ENCODE measurements at places on chromosomes 12 and 14.

- DNase-seq = peak; percentile 34
These were observed 109.4 kb upstream of the HIF1A start for GRCh38 chr14:61585598-61586543.

GRCh38 chr12:106831699-106832098 lies 57.2 kb downstream of the RIC8B start:
- DNase-seq = no peak

DNA sequence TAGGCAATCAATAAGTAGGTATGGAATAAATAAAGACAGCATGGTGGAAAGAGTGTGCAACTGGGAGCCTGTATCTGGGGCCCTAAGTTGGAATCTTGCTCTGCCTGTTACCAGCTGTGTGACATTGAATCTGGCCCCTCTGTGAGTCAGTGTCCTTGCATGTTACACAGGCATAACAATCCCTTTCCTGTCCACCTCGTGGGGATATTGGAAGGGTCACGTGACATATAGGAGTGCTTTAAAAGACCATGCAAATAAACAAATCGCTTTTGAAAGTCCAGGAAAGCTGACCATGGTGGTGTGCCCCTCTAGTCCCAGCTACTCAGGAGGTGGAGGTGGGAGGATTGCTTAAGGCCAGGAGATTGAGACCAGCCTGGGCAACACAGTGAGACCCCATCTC lies 51.1 kb upstream of the VRK1 start:
- no peak for DNase-seq

DNA sequence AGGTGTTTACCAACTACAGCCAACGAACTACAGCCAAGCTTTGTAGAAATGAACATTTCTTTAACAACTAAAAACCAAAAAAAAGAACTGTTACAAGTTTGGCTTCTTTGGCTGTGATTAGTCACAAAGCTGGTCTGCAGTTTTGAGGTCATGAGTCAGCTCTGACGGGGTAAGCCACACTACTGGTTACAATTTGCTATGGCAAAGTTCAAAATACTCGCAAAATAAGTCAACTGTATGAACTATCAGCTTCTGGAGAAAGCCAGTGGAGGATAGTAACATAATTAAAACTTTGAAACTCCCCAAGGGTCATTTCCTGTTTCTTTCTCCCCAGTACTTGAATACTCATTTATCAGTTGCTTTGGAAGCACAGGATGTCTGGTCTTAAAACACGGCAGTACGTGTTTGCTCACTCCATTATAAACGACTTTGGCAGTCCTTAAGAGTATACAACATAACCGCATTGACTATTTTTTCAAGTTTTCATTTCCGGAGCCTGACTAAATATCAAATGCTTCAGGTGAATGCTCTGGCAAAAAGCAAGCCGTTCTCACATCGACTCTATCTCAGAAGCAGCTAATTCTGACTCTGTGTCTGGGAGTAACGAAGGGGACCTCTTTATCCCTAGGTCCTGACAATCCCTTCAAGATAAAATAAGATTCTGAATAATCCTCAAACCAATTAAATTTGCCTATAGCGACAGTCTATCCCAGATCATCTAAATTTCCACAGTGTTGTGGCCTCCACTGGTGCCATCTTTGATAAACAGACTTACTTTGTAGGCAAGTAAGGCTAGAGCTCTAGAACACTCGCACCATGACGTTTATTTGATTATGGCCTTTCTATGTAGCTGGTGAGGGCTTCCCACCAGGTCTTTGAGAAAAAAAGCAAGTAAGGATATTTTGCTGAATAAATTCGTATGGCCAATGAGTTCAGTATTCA lies 10.6 kb downstream of the PHLDA1 start:
- DNase-seq = no peak

DNA sequence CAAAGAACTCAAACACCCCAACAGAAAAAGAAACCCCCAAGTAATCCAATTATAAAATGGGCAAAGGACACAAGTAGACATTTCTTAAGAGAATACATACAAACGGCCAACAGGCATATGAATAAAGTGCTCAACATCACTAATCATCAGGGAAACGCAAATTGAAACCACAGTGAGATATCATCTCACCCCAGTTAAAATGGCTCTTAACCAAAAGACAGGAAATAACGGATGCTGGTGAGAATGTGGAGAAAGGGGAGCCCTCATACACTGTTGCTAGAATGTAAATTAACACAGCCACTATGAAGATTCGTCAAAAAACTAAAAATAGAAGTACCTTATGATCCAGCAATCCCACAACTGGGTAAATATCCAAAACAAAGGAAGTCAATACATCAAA lies 52.4 kb downstream of the CLMN start:
- DNase-seq = no peak

GRCh38 chr12:40031965-40032364 lies 73.9 kb downstream of the SLC2A13 start:
- DNase-seq = no peak

DNA sequence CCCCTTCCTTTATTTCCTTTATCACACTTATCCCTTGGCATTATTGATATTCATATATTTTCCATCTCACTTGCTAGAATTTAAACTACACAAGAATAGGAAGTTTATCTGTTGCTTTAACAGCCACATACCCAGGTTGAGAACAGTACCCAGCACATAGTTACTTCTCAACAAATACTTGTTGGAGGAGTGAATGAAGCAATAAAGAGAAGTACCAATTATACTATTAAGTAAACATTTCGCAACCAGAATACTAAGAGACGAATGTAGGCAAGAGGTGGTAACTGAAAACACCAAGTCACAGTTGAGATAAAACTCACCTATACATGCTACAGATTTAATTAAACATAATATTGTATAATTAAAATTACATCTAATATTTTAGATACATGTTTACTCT lies 110.9 kb downstream of the FSCB start:
- no peak for DNase-seq

GRCh38 chr12:108884116-108885012 lies 4.5 kb downstream of the DAO start:
- peak; percentile 7 for DNase-seq

GRCh38 chr14:90444077-90444696 lies 47.4 kb downstream of the CALM1 start:
- no peak for DNase-seq

- DNase-seq = no peak
These were observed 662 bp upstream of the BATF start for GRCh38 chr14:75521415-75522199.

- DNase-seq = no peak
These were observed 234.3 kb upstream of the DIO2 start for GRCh38 chr14:80445605-80446004.

DNA sequence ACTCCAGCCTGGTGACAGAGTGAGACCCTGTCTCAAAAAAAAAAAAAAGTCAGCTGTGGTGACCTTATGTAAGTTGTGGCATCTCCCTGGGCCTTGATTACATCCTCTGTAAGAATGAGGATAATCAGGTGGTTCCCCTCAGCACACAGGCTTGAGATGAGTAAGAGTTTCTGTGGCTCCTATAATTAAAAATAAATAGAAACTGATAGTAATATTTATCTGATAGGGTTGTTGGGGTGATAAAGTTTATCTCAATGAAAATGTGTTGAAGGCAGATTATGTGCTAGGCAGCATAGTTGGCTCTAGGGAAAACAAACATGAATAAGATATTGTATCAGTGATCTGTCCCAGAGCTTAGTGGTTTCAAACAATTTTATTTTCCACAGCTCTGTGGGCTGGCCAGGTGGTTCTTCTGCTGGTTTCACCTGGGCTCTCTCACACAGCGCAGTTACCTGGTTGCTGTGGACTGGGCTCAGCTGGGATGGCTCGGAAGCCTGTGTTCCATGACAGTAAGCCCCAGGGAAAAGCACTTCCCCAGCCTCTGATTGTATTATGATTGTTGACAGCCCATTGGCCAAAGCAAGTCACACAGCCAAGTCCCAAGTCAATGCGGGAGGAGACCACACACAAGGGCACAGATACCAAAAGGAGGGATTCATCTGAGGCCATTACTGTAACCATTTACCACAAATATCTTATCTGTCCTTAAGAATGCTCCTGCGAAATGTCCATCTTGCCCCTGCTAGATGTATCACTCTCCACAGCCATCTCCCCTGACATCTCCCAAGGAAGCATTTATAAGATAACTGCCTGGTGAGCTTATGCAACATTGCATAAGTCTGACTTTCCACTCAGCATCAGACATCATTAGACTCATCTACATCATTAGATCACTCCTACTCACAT lies 151.7 kb downstream of the NUAK1 start:
- DNase-seq = no peak

DNA sequence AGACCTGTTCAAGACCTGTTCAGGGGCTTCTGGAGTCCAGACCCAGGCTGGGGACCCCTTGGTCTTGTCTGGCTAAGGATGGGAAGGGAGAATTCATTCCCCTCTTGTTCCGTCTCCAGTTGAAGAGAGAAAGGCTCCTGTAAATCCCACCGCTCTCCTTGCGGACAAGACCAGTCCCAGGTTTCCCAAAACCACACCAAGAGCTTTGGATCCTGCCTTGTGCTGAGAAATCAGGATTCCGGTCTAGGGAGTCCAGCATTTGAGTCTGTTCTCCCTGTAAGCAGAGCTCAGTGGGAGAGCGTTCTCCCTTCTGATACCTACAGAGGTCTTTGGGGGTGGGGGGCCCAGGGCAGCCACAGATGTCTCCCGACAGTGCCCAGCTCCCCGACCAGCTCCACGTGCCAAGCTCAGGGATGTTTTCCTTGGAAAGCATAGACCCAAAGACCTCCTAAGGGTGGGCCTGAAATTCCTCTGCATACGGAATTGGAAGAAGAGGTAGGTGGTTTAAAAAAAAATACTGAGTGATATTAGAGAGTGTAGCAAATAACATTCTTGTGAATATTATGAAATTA lies 1.9 kb downstream of the HOXC13 start:
- DNase-seq = no peak

- DNase-seq = no peak
These were observed 54.3 kb downstream of the PRMT8 start for GRCh38 chr12:3545121-3545796.

DNA sequence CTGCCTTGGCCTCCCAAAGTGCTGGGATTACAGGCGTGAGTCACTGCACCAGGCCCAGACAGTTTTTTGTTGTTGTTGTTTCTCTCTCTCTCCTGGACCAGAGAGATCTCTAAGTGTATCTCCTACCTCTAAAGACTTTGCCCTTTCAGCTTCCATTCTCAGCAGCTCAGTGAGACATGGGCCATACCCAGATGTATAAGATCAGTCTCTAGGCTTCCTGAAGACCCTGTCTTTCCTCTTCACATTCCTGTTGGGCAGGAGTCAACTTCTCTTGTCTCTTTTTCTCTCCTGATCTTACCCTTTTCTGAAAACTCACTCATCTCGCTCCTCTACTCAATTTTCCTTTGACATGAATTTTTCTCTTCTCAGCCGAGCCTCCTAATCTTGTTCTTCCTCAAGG lies 42.0 kb downstream of the KCNK13 start:
- DNase-seq = no peak

DNA sequence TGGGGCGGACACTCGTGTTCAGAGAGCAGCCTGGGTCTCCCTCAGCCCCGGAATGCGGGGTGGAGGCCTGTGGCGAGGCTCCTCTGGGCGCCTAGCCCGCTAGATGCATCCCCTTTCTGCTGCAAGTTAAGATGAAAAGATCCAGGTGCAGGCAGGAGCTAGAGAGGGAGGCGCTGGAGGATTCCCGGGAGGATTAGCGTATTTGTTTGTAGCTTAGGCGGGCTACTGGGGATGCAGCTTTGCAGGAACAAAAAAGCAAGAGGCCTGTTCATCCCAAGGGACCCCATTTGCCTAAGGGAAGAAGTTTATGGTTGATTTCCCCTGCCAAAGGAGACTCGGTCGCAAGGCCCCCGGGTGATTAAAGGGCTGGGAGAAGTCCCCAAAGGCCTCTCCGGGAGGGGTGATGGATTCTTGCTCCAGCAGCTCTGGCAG lies 824 bp downstream of the CCDC177 start:
- DNase-seq = no peak

DNA sequence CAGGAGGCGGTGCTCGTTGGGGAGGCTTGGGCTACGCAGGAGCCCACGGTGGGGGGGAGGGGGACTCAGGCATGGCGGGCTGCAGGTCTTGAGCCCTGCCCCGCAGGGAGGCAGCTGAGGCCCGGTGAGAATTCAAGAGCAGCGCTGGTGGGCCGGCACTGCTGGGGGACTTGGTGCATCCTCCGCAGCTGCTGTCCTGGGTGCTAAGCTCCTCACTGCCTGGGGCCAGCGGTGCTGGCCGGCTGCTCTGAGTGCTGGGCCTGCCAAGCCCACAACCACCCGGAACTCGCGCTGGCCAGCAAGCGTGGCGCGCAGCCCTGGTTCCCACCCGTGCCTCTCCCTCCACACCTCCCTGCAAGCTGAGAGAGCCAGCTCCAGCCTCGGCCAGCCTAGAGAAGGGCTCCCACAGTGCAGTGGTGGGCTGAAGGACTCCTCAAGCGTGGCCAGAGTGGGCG lies 3.2 kb downstream of the METTL25 start:
- DNase-seq = no peak

DNA sequence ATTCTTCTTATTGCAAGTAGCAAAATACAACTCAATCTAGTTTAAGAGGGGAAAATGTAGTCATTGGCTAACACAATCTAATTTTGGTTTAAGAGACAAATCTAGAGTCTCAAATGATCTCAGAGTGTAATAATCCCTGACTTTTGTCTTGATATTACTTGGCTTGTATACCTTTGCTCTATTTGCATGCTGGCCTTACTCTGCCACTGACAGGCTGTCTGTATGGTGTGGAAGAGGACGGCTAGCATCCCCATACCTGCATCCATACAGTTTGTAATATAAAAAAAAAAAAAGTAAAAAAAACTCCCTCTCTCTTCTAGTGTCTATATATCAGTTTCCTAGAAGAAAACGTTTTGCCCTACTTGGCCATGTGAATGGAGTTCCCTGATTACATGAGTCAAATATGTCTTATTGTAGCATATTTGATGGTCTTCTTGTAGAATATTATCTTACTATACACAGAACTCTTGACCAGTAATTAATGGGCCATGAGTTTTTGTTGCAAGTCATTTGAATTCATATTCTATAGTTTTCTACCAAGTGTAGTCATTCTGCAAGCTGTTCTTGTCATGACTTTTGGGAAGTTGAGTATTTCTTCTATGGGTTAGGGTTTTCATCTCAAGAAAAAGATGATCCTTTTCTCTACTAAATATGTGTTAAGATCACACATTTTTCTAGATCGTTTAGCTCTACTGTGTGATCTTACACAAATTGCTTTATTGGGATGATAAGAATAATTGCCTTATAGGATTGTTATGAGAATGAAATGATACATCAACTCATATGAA lies 8.2 kb downstream of the HIF1A start:
- no peak for DNase-seq

GRCh38 chr12:96513681-96514080 lies 24.3 kb downstream of the CFAP54 start:
- no peak for DNase-seq

DNA sequence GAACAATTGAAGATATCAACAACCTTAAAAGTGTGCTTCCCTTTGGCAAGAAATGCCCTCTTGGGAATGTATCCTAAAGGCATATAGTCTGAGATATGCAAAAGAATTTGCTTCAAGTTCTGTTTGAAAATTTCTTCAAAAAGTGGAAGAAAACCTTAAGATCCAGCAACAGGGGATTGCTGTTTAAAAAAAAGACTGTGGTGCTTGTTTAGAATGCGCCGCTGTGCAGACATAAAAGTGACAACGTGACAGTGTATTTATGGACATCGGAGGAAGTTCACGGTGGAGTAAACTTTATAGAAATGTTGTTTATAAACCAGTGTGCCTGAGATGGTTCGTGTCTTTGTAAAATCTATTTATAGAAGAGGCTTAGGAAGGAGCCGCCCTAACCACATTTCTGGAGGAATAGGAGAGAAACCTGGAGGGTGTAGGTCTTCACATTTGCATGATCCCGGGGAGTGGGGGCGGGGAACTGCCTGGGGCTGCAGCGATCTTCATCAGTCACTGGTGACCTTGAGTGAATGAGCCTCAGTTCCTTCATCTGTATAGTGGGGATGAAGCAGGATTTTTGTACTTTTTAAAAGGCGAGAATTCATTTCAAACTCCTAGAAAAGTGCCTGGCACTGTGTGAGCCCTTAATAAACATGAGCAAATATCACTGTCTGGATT lies 27.5 kb downstream of the ADGRD1 start:
- no peak for DNase-seq
